ENCODE measurements at places on chromosomes 13 and 19.

GRCh38 chr13:60043262-60043661 lies 120.5 kb downstream of the DIAPH3 start:
- no peak for DNase-seq

GRCh38 chr19:2194513-2195078 lies 30.9 kb downstream of the DOT1L start:
- DNase-seq = no peak

- no peak for DNase-seq
Observed at GRCh38 chr13:63042686-63043085, 1627.0 kb upstream of the PCDH20 start.

DNA sequence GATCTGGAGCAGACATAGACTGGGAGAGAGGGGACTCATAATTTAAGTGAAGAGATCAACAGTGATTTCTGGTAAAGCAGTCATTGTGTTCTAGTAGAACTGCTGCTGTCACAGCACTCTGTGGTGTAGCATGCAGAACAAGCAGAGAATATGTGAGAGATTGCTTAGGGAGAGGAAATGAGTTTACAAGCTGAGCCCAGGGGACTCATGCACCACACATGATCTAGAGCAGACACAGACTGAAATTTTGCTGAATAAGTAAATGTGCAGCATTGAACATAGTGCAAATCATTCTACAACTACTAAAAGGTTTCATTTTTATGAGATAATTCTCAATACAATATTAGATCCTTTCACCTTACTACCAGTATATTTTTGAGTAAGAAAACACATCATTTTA lies 125.7 kb downstream of the MYO16 start:
- DNase-seq = no peak

DNA sequence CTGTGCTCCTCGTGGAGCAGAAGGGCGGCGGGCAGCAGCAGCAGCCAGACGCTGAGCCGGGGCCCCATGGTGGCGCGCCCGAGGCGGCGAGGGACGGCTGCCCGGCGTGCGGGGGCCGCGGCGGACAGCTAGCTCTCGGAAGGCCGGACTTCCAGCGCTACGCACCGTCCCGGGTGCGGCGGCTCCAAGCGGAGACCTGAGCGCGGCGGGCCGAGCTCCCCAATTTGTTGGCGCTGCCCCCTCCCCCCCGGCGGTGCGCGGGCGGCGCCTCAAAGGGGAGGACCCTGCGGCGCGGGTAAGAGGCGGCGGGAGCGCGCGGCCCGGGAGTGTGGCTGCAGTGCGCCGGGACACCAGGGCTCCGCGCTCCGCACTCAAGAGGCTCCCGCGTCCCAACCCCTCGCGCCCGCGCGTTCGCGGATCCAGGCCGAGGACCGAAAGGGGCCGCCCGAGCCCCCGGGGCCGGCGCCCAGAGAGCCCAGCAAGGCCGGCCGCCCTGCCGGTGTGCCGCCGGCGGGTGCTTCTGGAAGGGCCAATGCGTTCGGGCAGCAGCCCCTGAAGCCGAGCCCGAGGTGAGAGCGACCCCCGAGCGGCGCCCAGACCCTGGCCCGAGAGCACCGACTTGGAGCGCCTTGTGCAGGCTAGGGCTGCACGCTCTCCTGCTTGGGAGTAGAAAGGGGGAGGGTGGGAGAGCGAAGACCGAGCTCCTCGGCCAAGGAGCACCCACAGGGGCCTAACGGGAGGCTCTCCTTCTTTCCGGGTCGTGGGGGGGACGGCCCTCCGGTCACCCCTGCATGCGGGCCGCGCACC lies at the start of the genes COL4A1 and COL4A2:
Gene COL4A1 (minus strand): TSS at position 198 of the 807 bp plus-strand sequence. CDS start 130 bp downstream, at position 68.
Gene COL4A2 (plus strand): TSS at position 325 of the 807 bp plus-strand sequence. CDS start 620 bp downstream, outside the sequence.
- DNase-seq = peak; percentile 91

DNA sequence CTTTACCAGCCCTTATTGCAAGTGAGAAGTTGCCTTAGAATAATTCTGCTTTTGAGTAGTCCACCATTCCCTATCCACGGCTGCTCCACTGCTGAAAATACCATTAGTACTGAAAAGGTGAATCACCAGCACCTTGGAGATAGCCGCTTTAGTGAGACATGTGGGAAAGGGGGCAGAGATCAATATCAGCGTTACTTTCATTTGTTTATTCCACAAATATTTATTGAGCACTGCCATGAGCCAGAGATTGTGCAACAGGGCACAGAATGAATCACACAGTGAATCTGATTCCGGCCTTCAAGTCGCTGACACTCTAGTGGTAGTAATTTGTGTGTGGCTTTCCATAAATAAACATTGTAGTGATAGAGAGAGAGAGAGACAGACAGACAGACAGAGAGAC lies 31.5 kb upstream of the MYO16 start:
- DNase-seq = no peak

DNA sequence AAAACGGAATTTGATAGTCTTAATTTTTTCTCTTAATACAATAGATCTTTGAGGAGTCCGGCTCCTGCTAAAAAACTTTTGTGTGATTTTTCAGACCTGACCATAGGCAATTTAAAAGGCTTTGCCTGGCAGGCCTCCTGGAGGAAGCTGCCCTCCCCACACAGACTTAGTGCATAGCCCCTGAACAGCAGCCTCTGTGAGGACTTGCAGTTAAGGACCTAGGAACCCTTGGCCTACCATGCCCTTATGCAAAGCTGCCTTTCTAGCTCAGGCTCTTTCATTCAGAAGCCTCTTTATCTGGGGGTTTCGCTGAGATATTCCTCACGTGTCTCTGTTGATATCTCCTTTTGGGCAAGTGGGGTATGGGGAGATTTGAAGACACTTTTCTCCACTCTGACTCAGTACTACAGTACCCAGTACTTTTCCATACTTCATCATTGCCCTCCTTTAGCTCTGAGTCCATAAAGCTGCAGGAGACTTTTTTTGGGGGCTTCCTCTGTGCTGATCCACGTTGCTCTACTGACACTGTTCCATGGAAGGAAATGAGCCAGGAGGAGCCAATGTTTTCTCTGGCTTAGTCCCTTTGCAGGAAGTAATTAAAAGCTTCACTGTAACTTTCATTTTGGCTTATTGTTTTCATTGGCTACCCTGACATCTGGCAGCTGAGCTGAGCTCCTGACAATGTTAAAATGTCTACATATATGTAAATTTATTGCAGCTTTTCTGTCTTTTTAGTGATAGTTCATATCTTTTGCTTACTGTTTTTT lies 283.1 kb downstream of the TDRD3 start:
- DNase-seq = no peak

GRCh38 chr13:30696278-30697176 lies 38.8 kb upstream of the ALOX5AP start:
- DNase-seq = no peak

DNA sequence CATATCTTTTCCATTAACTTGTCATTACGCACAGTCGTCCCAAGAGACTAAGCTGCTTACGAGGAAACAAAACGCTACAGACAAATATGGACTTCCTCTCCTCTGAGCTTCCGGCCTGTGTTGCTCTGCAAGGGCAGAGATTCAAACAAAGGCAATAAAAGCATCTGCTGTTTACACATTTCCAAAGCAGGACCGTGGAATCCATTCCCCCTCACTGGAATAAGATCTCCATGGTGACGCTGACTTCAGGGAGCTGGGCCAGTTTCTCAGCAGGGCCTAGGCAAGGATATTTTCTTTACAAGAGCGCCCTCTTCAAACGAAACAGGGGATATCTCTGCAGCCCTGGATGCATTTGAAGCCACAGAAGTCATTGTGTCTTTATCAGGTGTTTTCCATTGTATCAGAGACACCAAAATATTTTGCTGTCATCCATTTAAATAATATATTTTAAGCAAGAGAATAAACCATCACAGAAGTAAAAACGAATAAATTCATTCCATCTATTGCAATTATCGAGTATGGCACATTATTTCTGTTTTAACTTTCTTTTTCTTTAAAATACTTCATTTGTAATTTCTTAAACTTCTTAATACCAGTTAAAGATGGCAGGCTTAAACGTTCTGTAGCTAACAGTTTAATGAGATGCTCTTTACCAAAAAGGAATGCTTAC lies 177.5 kb downstream of the DCLK1 start:
- peak; percentile 86 for DNase-seq

- peak; percentile 49 for DNase-seq
Observed at GRCh38 chr13:113491418-113491883, 940 bp upstream of the DCUN1D2 start.

GRCh38 chr13:22648320-22648801 lies 532.4 kb upstream of the SGCG start:
- DNase-seq = peak; percentile 51

- no peak for DNase-seq
Observed at GRCh38 chr13:21372530-21372929, 86.6 kb downstream of the ZDHHC20 start.

DNA sequence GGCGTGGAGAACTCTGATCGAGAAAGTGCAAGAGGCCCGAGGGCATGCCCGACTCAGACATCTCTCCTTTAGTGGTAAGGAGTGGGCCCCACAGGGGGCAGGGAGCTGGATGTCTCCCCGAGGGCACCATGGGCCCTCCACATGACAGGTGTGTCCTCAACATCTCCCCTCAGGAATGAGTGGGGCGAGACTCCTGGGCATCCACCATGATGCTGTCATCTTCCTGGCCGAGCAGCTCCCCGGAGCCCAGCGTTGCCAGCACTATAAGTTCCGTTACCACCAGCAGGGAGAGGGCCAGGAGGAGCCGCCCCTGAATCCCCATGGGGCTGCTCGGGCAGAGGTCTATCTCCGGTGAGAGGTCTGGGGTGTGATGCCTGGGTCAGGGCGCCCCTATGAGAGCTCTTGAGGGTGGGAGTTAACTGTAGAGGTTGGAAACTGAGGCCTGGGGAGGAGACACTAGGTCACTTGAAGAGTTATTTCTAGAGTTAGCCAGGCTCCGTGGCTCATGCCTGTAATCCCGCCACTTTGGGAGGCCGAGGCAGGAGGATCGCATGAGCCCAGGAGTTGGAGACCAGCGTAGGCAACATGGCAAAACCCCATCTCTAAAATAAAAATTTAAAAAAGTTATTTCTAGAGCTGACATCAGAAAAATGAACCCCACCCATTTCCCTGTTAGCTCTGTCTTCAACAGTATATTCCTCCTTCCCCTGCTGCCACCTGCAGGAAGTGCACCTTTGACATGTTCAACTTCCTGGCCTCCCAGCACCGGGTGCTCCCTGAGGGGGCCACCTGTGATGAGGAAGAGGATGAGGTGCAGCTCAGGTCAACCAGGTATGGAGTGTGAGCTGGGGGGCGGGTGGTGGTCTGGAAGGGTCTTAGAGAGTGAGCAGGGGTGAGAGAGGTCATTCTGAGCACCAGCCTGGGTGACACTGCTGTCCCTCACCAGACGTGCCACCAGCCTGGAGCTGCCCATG lies 5.1 kb downstream of the IGFLR1 start:
- DNase-seq = no peak

GRCh38 chr13:32629313-32629712 lies 43.1 kb downstream of the PDS5B start:
- no peak for DNase-seq

DNA sequence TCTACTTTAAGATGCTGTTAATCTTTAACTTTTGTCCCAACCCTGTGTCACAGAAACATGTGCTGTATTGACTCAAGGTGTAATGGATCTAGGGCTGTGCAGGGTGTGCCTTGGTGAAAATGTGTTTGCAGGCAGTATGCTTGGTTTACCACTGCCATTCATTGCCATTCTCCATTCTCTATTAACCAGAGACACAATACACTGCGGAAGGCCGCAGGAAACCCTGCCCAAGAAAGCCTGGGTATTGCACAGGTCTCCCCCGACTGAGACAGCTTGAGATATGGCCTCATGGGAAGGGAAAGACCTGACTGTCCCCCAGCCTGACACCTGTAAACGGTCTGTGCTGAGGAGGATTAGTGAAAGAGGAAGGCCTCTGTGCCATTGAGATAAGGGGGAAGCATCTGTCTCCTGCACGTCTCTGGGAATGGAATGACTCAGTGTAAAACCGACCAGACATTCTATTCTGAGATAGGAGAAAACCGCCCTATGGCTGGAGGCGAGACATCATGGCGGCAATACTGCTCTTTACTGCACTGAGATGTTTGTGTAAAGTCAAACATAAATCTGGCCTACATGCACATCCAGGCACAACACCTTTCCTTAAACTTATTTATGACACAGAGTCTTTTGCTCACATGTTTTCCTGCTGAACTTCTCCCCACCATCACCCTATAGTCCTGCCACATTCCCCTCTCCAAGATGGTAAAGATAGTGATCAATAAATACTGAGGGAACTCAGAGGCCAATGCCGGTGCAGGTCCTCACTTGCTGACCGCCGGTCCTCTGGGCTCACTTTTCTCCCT lies 13.1 kb upstream of the ZNF888 start:
- DNase-seq = no peak

DNA sequence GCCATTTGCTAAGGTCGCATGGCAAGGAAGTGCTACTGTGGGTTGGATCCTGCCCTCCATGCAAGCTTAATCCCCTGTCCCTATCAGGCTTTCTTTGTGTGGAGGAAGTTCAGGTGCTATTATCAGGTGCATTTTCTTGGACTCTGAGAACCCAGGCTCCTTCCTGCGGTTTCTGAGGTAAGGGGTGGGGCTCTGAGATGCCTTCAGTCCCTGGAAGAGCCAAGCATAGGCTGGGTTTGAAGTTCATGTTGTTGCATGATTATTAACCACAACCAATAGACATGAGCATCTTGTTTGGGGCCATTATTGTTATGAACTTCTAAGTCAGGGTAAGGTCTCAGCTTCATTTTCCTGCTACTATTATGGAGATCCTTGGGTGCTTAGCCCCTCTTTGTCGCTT lies 109.5 kb downstream of the NALCN start:
- no peak for DNase-seq

- peak; percentile 61 for DNase-seq
Observed at GRCh38 chr19:3210347-3211017, 14.0 kb upstream of the CELF5 start.

DNA sequence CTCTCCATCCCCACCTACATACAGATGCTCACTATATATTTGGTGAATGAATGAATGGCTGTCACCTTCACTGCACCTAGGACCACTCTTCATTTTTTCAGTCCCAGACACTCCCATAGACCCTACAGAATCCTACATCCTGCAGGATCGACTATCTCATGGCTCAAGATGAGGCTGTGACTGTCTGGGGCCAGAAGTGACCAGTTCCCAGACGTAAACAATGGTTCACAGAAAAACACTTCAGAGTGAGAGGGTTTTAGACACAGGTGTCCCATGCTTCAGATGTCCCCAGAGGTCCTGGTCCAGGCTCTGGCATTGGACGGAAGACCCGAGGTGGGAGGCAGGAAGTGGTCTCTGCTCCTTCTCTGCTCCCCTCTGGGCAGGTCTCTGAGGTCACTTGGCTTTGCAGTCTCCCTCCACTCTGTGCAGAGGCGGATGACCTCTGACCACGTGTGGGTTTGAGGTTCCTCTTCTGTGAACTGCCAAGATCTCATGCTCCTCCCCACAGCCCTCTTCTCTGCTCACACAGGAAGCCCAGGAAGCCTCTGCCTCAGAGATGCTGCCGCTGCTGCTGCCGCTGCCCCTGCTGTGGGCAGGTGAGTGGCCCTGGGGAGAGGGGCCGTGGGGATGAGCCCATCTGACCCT lies 24.9 kb downstream of the SIGLEC7 start:
- DNase-seq = no peak

DNA sequence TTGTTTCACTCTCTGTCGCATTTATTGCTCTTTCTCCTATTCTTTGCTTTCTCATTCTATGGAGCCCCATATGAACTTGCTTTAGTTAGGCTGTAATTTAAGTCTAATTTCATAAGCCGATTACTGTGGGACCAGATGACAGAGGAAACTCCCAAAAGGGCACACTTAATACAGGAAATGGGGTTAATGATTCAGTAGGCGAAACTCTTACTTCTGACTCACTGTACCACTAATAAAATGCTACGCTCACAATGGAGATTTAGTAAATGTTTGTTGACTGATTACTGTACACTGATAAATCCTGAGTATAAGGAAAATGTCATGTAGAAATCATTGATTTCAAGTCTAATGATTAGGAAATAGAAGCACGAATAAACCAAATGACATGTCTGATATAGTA lies 276.4 kb downstream of the KLF5 start:
- DNase-seq = no peak

- DNase-seq = no peak
Observed at GRCh38 chr13:98784666-98785065, 32.2 kb upstream of the SLC15A1 start.
